Endothelial cell of umbilical vein (primary cell): ENCODE measurements at places on chromosomes 5 and 9.

DNA sequence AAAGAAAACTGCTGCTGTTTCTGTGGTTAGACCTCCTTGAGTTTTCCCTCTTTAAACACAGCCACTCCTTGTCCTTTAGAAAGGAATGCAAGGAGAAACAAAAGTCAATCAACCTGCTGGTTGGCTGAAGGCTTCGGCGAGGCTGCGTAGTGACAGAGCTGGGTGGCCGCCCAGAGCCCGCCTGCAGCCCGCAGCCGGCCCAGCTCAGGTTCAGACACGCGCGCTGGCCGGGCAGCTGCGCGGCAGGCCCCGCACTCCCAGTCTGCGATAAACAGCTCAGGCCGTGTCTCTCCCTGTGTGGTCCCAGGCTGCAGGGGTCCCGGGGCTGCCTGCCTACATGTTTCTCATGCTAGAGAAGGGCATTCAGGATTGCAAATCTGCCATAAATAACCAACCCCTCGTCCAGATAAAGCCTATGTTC lies 115.4 kb downstream of the HSD17B3 start:
- DNase-seq, result no peak

DNA sequence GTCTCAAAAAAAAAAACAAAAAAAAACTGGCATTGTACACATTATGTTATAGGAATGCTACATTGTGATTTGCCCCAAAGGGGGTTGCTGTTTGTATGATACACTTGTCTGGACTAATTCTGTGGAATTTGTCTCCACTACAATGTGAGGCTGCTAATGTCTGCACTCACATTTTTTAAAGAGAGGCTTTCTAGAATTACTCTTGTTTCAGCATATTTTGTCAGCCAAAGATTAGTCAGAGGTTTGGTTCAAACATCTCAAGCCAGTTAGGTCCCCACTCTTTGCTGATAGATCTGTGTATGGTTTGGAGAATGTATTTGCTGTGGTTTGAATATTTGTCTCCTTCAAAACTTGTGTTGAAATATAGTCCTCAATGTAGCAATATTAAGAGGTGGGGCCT lies 59.3 kb upstream of the ZNF169 start:
- no peak for DNase-seq

DNA sequence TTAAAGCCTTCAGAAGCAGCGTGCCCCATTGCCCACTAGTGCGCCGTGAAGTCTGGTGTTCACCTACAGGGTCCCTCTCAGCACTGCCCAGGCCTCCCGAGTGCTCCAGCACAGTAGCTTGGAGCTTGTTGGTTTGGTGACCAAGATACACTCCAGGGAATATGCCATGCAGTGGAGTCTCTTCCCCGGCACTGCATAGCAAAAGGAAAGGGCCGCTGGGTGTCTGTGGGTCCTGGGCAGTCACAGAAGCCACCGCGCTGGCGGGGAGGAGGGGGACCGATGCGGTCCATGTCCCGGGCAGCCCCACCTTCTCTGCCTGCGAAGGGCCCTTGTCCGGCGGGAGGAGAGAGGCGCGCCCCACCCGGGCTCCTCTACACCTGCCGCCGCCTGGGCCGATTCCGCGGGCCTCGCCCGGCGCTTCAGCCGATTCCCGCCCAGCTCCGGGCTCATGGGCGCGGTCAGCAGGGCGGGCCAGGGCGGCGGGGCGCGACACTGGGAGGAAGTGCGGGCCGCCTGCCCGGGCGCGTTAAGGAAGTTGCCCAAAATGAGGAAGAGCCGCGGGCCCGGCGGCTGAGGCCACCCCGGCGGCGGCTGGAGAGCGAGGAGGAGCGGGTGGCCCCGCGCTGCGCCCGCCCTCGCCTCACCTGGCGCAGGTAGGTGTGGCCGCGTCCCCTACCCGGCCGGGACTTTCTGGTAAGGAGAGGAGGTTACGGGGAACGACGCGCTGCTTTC lies at the start of gene SYK:
SYK (plus strand) TSS at position 579 of the 732 bp plus-strand sequence. CDS start 42,080 bp downstream, outside the sequence.
- DNase-seq, result no peak

DNA sequence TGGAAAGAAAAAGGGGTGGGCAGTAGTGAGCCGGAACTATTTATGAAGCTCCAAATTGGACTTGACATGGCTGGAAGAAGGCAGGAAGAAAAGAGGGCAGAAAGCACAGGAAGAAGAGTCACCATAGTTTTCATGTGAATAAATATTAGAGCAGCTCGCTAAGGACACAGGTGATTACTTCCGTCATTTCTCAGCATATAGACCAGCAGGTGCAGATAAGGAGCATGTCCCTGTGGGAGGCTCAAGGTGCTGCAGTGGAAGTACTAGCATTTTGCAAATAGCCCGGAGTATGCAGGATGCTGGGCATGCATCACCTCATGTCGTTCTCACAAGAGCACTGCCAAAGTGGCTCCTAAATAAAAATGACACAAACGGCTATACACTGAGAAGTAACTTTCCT lies 71.3 kb upstream of the HTR4 start:
- no peak for DNase-seq

GRCh38 chr5:176517053-176517661 lies 20.0 kb downstream of the RNF44 start:
- no peak for DNase-seq

DNA sequence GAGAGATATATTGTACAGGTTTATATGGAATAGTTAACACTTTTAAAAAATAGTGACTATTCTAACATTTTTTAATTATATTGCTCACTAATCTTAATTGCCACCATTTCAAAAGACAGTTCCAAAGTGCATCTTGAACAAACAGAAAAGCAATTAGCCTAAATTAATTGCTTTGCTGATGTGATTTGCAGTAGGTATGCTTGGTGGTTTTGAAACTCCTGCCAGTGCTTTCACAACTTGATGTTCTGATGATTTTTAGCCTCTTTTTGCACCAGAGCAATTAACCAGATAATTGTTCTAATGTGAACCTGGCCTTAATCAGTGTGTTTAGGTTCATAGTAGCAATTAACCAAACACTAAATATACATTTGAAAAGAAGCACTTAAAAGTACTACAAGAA lies 207.6 kb downstream of the FBXL17 start:
- DNase-seq, result no peak

- no peak for DNase-seq
Observed at GRCh38 chr5:42495914-42496313, 72.7 kb downstream of the GHR start.

DNA sequence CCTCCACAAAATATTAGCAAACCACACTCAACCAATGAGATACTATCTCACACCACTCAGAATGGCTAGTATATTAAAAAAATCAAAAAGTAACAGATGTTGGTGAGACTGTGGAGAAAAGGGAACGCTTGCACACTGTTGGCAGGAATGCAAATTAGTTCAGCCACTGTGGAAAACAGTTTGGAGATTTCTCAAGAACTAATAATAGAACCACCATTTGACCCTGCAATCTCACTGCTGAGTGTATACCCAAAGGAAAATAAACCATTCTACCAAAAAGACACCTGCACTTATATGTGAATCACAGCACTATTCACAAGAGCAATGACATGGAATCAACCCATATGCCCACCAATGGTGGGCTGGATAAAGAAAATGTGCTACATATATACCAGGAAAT lies 393.5 kb downstream of the PDE4D start:
- DNase-seq, result no peak

GRCh38 chr9:132610661-132611060 lies 28.3 kb downstream of the BARHL1 start:
- no peak for DNase-seq

DNA sequence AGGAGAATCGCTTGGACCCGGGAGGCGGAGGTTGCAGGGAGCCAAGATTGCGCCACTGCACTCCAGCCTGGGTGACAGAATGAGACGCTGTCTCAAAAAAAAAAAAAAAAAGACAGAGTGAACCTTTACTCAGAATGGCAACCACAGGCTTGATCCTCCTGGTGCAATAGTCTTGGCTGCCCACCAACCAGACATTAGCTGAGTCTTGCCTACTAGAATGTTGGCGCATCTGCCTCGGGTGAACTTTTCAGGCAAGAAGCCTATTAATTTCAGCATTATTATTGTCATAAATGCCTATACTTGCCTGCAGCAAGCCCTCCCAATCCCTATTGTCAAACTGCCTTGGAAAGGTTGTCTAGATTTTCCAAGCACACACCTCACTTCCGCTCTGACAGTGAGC lies 4.2 kb downstream of the SERINC5 start:
- DNase-seq, result no peak

GRCh38 chr9:13113751-13114150 lies 165.7 kb downstream of the MPDZ start:
- DNase-seq, result no peak

DNA sequence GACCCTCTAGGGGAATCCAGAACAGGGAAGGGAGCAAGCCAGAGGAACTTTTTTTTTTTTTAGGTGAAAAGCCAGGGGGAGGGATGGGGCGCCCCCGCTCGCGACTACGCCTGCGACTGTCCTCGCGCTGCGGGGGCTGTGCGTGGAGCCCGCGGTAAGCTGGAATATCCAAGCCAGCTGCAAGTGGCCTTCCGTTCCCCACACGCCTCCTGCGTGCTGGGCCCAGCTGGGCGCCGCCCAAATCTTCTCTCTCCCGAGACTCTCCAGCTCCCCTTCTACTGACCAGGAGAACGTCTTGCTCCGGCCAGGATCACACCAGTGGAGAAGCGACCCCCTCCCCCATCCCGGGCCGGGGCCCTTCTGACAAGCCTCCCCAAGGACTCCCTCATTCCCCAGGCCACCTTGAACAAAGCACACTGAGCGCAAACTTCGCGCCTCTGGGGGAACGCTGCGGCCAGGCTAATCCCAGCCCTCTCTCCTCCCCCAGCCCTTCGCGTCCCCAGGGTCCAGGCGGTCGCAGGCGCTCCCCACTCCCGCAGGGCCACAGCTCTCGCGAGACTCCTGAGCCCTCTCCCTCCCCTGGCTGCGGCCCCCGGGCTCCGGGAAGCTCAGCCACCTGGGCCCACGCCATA lies 6.6 kb downstream of the BARX1 start:
- no peak for DNase-seq

DNA sequence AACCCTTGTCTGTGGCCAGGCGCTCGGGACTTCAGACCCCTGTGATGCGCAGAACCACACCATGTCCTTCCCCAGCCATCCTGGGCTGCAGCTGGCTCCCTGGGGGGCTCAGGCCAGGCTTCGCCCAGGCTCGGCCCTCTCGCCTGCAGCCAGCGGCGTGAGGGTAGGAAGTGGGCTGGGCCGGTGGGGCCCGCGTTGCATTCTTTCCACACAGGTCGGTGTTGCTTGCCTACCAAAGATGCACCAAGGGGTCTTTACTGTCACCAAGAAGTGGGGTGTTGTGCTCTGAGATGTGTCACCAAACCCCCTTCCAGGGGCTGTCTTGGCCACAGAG lies 48.3 kb upstream of the RNF130 start:
- no peak for DNase-seq

GRCh38 chr9:80931163-80931562 lies 758.2 kb downstream of the TLE1 start:
- no peak for DNase-seq

DNA sequence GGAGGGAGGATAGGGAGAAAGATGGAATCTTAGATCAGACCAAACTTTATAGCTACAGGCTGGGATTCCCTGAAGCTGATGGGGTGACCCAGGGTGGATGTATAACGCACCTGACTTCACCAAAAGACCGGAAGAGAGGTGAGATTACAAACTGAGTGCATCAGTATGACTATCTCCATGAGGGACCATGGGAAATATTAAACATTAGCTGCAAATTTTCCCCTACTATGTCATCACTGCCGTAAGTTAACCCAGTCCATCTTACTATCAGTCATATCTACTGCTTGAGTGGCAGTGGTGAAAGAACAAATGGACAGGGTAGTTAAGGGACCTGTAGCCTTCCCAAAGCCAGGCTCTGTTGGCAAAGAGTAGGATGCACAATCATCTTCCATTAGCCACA lies 368.3 kb downstream of the EFNA5 start:
- DNase-seq, result no peak

DNA sequence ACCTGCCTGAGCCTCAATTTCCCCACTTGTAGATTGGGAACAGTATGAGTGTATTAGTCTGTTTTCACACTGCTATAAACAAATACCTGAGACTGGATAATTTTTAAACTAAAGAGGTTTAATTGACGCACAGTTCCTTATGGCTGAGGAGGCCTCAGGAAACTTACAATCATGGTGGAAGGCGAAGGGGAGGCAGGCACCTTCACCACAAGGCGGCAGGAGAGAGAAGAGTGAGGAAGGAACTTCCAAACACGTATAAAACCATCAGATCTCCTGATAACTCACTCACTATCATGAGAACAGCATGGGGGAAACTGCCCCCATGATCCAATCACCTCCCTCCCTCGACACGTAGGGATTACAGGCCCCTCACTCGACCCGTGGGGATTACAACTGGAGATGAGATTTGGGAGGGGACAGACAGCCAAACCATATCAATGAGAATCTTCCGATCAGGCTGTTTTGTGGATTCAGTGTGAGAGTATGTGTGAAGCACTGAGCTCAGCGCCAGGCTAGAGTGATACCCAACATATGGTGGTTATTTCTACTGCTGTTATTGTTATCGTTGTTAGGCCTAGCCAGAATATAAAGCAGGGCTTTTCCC lies 14.6 kb upstream of the LMX1B start:
- DNase-seq, result no peak

DNA sequence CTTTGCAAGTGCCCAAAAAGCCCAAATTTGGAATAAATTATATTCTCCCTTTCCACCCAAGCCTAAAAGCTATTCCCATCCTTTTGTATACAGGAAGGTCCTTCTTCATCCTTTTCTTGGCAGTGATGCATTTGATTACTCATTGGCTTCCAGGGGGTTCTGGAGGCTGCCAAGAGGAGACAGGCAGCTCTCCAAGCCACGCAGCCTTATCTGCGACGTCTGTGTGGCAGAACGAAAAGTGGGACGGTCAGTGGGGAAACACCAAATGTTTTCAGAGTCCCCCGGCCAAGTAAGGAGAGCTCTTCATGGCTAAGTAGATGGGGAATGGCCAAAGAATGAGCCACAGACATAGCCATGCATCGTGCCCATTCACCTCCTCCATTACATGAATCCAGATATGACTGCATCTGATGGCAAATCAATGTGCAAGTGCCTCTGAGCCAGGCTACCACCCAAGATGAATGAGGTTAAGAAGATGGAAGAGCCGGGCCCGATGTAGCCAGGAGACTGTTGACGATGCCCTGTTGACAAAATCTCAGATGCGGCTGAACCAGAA lies 12.1 kb downstream of the ADAM19 start:
- peak; percentile 52 for DNase-seq

GRCh38 chr5:131536211-131536826 lies 98.7 kb downstream of the RAPGEF6 start:
- DNase-seq, result peak; percentile 10

GRCh38 chr9:68819065-68819464 lies 114.0 kb downstream of the PIP5K1B start:
- no peak for DNase-seq

DNA sequence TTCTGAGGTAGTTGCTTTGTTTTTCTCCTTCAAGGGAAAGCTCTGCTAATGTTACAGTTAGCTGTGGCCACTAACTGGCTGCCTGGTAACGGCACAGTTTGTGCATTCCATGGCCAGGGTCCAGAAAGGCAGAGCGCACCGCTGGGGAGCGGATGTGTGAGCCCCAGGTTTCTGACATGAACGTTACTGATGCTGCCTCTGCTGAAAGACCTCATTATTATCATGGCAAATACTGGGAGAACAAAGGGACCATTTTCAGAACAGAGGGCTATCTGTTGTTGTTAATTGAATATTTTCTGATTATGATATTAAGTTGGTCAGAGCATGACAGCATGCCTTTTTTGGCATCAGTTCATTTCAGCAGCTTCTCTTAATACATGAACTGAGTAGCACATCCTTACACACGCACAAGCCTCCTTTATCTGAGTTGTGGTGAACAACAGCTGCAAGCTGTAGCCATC lies 134.1 kb downstream of the NUDT12 start:
- no peak for DNase-seq

GRCh38 chr5:572398-573019 lies 39.6 kb upstream of the CEP72 start:
- DNase-seq, result no peak
